Fibroblast of lung (primary cell): ENCODE measurements at places on chromosomes 12 and 14.

- peak; percentile 43 for DNase-seq
These were observed 113.3 kb upstream of the CAND1 start for GRCh38 chr12:67155863-67156262.

GRCh38 chr12:113180333-113180732, 4.9 kb downstream of the DDX54 start:
- DNase-seq = no peak

DNA sequence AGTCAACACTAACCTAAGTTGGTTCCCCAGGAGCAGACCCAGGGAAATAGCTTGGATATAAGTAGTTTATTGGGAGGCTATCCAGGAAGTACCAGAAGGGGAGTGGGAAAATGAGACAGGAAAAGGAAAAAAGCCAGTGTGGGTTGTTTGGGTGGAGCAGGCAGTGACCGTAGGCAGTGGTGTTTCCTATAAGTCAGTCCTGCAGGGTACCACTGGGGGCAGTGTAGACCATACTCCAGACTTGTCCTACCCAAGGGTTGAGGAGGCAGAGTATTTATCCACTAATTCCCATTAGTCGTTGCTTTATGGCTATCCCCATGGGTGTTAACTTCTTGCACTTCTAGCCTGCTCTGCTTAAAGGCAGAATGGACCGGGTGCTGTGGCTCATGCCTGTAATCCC, 6.4 kb upstream of the CCDC60 start:
- no peak for DNase-seq

DNA sequence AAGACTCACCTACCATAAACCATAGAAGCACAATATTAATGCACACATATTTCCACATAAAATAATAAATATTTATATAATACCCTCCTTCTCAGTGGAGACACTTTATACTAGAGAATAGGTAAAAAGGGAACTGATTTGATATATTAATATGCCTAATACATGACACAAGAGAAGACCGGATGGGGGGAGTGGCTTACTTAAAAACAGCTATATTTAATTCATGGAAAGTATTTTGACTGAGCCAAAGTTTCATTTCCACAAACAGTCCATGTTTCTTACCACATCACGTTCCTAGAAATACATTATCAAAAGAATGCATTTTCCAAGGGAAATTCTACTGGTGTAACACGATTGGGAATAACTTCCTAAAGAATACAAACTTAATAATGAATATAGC, 63.4 kb downstream of the ITPR2 start:
- no peak for DNase-seq

- DNase-seq = peak; percentile 15
These were observed 399.8 kb downstream of the SLC6A15 start for GRCh38 chr12:84512751-84513150.

DNA sequence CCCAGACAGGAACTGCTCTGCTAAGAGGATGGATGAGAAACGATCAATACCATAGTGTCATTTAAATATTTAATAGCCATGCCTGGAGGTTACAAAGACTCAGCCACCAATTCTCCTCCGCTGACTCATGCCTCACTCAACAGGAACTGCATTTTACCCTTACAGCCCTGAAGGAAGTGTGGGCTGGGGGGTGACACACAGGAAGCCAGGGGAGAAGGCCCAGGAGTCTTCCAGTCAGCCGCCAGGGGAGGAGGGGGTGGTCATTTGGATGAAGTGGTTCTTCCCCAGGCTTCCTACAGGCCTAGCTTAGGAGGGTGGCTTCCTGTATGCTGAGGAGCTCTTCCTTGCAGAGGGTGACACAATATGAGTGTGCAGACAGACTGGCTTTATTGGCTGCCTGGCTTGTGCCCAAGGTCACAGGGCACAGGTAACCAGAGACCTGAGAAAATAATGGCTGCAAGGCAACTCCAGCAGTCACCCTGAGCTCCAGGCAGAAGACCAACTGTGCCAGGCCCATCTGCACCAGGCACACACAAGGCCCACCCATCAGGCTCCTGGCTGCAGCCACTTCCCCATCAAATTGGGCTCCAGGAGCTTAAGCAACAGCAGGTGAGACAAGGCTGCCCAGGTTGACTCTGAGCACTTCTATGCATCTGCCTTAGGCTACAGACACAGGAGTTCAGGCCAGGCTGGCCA, 30.6 kb upstream of the RPLP0 start:
- DNase-seq = peak; percentile 78

- no peak for DNase-seq
These were observed 128.6 kb downstream of the CRACR2A start for GRCh38 chr12:3624273-3624672.

- peak; percentile 60 for DNase-seq
These were observed 552 bp upstream of the SCN8A start for GRCh38 chr12:51590347-51591015.

DNA sequence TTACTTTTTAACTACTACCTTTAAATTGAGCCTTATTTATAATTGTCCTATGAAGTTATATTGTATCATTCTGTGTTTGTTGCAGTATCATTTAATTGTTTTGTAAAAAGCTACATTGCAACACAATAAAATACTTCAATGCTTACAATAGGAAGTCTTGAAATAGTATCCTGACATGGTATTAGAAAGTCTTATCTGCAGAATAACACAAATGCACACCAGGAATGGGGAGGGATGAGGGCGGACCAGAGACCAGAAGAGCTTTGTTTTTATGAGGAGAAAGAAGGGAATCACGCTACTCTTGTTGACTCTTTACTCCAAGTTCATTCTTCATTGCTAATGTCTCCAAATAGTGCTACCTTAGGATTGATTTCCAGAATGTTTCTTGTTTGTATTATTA, 120.2 kb downstream of the MON2 start:
- DNase-seq = peak; percentile 38

- DNase-seq = no peak
These were observed 20.6 kb upstream of the ST8SIA1 start for GRCh38 chr12:22355011-22355580.

DNA sequence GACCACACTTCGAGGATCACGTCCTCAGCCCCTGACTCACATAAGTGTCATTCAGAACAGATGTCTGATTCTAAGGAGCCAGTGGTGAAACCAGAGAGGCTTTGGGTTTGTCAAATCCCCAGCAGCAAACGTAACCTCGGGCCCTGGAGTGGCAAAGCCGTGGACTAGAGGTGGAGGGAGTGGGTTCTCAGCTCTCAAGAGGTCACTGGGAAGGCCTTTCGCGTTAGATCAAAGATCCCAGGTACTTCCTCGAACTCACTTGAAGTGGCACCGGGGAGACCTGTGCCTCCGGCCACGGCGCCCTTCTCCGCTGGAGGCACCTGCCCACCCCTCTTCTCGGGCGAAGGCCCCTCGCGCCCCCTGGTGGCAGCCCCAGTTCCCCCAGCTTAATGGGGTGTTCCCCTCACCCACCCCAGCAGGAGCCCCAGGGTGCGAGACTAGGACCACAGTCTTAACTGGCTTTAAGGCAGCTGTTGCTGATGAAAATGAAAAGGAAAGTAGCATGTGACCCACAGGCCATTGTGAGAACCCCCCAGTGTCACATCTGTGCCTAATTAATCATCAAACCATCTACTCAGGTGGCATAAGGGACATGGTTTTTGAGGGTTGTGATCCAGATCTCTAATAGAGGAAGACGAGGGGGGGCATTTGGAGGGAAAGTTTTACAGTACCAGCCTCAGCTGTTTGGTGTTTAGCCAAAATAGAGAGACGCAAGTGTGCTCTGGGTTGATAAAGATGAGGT, 672 bp upstream of the ESR2 start:
- DNase-seq = peak; percentile 63

DNA sequence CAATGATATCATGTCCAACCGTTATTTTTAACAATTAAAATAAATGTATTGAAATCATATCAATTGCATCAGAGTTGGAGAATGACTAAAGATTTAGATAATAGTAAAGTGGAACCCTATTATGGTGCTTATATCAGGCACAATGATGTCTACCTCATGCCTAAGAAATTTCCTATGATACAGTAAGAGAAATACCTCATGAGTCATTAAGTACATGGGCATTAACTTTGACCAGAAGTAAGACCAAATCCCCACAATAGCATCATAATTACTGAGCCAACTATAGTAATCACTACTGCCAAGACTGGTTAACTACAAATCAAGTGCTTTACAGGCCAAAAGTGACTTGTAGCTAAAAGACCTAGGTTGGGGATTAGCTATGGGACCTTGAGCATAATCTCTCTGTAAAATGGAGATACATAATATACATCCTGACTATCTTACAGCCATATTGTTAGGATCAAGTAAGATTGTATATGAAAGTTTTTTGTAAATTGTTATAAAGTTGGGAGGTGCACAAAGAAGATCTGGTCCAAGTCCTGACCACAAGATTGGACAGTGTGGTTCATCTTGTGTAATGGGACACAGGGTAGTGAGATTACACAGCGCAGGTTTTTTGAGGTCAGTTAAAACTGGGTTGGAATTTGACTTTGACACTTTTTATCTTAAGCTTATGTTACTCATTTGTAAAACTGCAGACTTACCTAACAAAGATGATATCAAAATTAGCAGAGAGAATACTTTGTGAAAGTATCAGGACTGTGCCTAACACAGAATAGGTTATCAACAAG, 60.5 kb downstream of the ERGIC2 start:
- peak; percentile 70 for DNase-seq

DNA sequence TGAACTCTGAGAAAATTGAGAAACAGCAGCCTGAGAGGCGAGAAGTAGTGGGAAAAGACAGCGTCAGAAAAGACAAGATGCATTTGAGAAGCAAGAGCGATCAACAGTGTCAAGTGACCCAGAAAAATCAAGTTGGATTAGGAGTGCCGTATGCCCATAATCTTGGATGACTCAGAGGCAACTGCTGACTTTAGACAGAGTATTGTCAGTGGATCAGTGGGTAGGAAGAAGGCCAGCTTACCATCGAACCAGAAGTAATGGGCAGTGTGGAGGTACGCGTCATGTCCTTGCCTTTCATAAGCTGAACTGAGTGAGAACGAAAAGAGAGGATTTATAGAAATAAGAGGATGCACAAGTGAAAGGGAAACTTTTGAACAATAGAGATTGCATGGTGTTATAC, 151.0 kb upstream of the NAV3 start:
- DNase-seq = no peak

DNA sequence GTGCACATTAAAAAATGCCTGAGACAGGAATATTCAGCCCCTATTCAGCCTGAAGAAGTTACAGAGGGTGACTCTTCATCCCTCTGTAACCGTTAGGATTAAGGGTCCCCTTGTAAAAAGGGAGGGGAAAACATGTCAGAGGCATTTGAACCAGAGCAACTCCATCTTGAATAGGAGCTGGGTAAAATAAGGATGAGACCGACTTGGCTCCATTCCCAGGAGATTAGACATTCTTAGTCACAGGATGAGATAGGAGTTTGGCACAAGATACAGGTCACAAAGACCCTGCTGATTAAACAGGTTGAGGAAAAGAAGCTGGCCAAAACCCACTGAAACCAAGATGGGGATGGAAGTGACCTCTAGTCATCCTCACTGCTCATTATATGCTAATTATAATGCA, 19.9 kb upstream of the MDM1 start:
- DNase-seq = peak; percentile 25
